ENCODE measurements at places on chromosomes 5 and 9.

- DNase-seq, result no peak
Observed at GRCh38 chr9:18457510-18457909, 16.4 kb upstream of the ADAMTSL1 start.

DNA sequence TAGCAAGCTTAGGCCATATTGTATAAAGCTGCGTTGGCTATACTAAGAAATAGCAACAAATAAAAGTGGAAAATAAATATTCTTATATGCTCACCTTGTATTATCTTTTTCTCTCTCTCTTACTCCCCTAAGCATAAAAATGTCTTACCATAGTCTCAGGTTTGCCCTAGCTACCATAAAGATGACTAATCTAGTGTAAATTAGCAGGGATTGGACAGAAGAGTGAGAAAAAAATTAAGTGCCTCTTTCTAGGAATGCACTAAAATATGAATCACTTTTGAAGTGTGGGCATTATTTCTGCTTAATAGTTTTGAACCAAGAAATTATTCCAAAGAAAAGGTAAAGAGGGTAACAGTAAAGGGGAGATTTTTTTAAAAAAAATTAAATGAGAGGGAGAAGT is 201.3 kb downstream of the HINT1 start:
- DNase-seq, result no peak

DNA sequence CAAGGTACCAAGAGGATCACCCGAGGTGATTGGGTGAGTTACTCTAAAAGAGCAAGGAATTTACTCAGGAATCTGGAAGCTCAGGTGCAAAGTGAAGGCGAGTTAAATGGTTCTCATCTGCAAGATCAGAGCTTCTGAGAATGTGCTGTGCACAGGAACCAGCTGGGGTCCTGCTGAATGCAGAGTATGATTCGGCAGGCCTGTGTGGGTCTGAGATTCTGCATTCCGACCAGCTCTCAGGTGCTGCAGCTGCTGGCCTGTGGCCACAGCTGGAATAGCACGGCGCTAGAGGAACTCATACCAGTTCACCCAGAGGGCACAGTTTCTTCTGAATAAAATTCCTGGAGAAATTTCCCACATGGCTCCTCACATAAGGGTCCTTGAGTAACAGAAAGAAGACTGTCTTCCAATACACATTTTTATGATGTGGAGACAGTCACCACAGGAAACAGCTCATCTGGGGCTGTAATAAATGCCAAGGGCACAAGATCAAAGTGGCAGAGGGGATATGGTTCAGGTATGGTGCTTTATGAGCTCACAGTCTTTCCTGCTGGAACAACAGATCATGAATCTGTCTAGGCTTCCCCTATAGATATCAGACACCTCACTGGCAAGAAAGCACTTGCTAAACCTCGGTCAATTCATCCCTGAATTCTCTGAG is 83.9 kb downstream of the PTPN3 start:
- DNase-seq, result no peak

- no peak for DNase-seq
Observed at GRCh38 chr5:60978968-60979367, 34.0 kb downstream of the NDUFAF2 start.

- no peak for DNase-seq
Observed at GRCh38 chr5:135065306-135066265, 31.6 kb upstream of the PITX1 start.

GRCh38 chr9:114282507-114282906 is 40.4 kb upstream of the ORM1 start:
- no peak for DNase-seq

DNA sequence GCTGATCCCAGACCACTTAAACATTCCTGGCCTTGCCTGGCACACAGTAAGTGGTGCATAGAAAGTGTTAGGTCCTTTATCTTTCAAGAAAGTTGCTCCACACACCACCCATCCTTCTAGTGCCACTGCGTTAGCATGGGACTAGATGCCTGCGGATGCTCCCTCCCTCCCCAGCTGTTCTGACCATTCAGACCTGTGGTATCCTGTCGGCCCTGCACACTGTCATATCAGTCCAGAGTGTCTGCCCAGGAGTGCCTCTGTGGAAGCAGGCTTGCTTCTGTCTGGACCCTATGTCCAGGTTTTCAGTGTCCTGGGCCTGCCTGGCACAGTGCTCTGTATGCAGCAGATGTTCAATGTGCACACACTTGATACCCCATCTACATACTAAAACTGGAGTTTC is 38.3 kb upstream of the SMU1 start:
- DNase-seq, result no peak

DNA sequence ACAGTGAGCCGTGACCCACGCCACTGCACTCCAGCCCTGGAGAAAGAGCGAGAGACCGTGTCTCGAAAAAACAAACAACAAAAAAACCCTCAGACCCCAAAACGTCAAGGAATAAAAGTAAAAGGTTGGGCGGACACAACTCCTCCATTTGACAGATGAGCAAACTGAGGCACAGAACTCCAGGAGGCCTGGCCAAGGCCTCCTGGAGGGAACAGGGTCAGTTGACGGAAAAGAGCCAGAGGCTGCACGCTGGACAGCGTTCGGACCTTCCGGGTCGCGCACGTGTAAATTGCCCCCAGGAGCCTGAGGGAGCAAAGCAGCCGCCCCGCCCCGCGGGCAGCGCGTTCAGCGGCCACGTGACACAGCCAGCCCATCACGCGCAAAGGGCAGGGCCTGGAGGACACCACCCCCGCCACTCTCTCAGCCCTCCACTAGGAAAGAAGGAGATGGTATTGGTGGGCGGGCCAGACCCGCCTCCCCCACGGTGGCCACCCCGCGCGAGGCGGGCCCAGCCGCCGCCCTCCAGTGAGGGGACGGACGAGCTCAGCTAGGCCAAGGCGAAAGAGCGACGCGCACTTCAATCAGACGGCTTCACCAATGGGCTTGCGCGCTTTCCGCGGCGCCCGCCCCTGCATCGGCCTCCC is 81.5 kb downstream of the PTPDC1 start:
- DNase-seq, result peak; percentile 99

DNA sequence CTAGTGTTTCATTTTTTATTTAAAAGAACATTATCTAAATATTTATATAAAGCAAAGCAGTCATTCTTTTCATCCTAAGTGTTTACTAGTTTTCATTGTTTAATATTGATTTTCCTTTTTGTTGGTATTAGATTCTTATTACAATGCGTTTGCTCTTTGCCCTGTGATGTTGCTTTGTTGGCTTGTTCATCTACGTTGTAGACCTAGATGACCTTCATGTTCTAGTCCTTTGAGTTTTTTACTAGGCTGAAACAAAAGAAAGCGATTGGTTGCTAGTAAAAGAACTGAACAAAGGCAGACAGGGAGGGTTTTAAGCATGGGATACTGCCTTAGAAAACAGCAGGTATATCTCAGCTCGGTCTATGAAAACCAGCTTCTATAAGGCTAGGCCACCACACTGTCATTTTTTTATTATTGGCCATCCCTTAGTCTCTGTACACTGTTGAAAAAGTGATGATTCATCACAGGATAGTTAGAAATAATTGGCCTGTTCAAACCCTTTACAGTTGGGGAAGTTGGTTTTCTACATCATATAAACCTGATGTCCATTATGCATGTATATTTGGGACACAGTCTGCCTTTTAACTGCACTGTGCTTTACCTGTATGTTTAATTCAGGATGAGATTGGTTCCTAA is 119.0 kb downstream of the ZCCHC7 start:
- no peak for DNase-seq

DNA sequence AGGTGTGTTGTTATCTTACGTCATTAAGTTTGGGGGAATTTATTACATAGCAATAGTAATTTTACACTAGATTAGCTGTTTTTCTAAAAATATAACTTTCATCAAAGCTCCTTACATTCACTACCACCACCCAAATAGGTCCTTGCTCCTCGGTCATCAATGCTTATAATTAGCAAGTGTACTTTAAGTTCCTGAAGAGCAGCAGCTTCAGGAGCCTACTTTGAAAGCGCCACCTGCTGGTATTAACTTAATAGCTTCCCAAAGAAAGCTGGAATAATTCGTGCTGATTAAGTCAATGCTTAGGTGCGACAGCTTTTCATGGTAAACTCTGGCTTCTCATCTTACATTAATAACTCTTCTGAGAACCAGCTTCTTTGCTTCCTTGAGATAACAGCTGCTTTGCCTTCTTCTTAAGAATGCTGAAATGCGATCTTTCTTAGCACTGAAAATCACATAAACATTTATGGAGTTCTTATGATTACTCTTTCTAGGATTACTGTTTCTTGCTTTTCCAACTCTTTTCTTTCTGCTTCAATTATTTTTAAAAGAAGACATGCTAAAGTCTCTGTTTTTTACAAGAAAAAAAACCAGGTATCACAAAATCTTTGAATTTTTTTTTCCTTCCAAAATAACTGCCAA is 10.0 kb upstream of the C5 start:
- DNase-seq, result peak; percentile 71

- DNase-seq, result peak; percentile 53
Observed at GRCh38 chr5:94968507-94969095, 316.3 kb downstream of the MCTP1 start.

DNA sequence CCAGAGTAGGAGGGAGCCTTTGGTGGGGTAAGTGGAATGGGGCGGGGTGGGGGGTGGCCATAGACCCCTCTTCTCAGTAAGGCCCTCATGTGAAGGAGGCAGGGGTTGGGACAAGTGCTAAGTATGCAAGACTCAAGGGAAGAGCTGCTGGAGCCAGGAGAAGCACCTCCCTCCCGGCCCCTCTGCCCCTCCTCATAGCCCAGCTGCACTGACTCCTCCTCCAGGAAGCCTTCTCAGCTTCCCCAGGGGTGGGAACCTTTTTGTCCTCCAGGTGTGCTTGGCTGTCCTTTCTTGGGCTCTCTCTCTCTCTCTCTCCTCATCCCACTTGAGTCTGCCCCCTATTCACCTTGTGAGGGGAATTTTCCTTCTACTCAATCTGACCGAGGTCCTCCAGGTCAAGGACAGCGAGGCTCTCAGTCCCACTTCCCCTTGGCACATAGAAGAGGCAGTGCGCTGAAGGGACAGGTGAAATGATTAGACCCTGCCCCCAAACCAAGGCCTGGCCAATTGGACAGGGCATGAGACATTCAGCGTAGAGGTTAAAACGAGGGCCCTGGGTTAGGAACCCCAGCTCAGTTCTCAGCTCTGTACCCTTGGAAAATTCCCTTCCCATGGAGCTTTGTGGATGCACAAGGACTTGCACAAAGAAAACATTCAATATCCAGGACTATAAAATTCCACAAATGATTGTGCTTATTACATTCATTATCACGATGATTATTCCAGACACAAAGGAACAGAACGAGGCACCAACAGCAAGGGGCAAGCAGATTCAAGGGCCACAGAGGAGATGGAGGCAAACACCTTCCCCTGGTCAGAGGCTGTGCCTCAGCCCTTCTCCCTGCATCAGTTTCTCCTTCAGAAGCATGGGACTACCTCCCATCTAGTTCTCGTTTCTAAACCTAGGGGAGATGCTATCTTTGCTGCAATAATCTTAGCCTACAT is 45.6 kb upstream of the IL17B start:
- DNase-seq, result no peak

GRCh38 chr9:114302727-114303126 is 20.2 kb upstream of the ORM1 start:
- peak; percentile 1 for DNase-seq

- DNase-seq, result peak; percentile 87
Observed at GRCh38 chr5:168219515-168220410, 71.7 kb upstream of the WWC1 start.

GRCh38 chr5:79613549-79613948 is 1.3 kb downstream of the TENT2 start:
- DNase-seq, result no peak

GRCh38 chr5:6182271-6182815 is 196.0 kb downstream of the MED10 start:
- no peak for DNase-seq

DNA sequence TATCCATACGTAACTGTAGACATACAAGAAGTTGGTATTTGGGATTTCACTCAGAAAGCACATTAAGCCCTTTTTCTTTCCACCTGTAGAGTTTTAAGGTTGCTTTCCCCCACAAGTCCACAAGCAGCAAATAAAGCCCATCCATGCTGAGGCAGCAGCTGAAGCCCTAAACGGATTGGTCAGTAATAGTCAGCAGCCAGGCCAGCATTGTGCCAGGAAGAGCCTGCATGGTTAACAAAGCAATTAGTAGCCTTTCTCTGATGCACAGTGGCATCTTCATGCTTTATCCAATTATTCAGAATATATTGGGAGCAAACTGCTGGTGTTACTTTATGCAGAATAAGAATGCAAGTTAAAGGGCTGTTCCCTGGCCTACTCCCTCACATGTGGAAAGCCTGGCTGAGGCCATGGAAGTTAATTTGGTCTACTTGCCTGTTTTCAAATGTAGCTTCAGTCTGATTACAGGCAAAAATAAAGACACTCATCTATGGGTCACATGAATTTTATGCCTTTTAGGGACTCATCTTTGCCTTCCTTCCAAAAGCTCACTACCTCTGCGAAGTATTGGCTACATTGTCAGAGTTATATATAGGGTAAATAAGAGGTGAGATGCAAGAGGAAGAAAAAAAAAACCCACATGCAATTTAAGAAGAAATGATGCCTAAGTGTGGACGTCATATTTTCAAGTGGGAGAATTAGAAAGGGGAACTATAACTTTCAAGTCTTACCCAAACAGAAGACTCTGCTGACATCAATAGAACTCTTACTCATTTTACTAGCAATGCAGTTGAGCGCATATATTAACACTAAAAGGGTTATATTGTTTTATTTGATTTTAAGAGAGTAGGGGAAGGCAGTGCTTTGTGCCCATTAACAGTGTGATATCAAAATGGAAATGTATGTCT is 15.9 kb downstream of the EBF1 start:
- DNase-seq, result no peak

- DNase-seq, result no peak
Observed at GRCh38 chr5:14700478-14701436, 36.2 kb downstream of the OTULIN start.

- DNase-seq, result no peak
Observed at GRCh38 chr5:170341545-170341944, 44.0 kb upstream of the LCP2 start.

DNA sequence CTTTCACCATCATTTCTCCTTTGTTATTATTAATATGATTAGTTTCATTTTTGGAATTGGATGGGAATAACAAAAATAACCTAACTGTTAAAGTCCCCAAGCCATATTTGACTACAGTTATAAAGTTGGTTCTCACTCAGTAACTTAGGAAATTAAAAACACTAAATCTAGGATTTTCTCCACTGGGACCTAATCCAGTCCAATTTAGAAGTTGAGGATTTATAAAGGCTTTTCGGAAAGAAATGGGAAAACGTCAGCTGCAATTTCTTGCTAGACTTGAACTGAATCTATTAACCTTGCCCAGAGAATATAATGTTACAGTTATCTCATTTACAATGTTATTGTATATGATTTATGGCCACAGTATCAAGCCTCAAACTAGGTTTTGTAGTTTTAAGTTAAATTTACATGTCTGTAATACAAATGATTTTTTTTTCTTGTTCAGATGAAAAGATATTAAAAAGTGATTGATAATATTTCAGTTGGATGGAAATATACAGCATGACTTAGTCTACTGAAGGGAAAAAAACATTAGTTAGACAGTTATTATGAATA is 524.3 kb upstream of the GRAMD2B start:
- DNase-seq, result no peak

- no peak for DNase-seq
Observed at GRCh38 chr9:22158927-22159346, 149.8 kb upstream of the CDKN2B start.

- no peak for DNase-seq
Observed at GRCh38 chr9:69326261-69326660, 1.2 kb downstream of the ENTREP1 start.

- DNase-seq, result no peak
Observed at GRCh38 chr5:75108931-75109596, 56.7 kb upstream of the GCNT4 start.

- DNase-seq, result peak; percentile 42
Observed at GRCh38 chr5:167511-167910, 23.8 kb upstream of the LRRC14B start.

- DNase-seq, result no peak
Observed at GRCh38 chr9:121582641-121583040, 68.8 kb upstream of the DAB2IP start.

Measured in AG20443 (cell line).